T1000 (cell line): ENCODE measurements at places on chromosomes 3 and 15.
A peak's percentile ranks its signal among the peaks of the same experiment; 100 is the strongest.

DNA sequence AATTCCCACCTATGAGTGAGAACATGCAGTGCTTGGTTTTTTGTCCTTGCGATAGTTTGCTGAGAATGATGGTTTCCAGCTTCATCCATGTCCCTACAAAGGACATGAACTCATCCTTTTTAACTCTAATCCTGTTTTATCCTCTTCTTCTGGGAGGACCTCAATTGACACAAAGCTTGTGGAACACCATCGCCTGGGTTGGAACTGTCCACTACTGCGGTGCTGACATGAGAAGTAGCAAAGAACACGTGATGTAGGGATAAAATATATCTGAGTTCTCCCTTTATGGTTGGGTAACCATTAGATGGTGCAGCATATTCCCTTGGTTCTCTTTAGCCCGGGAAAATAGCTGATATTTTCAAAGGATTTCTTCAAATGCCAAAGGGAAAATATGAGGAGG, 105.3 kb upstream of the TOPAZ1 start:
- peak; percentile 9 for DNase-seq

- DNase-seq: no peak
Measured at GRCh38 chr3:126180477-126181397, at the start of gene ALDH1L1. Gene ALDH1L1, minus strand, starts transcription at chr3:126180586. Its CDS starts 19,607 bp downstream, at chr3:126160979.

- DNase-seq: peak; percentile 40
Measured at GRCh38 chr3:11764931-11765363, 81.7 kb downstream of the TAMM41 start.

DNA sequence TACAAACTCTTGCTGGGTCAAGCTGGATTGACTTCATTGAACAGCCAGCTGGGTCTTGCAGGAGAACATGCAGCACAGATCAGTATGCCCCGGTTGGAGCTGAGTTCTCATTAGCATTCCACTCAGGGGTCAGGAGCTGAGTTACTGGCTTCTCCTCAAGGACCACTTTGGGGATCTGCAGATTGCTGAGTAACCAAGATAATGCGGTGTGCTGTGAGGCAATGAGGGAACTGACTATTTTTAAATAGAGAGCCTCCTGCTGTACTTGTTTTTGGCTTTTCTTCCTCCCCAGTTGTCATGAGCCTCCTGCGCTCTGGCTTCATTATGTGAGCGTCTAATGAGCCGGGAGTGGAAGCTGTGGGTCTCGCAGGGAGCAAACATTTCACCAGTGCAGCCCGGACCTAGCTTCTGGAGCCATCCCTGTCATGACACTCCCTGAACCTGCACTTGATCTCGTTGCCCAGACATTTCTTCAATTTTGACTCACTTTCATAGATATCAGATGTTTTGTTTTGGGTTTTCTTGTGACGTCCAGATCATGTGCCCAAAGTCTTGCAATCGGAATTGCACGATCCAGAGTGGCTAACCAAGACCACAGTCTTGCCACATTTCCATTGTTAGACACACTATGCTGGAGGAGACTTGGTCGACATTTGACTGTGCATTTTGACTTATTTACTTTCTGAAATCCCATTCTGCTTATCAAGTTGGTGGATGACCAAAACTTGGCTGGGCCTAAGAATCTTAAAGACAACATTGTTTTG, 327.2 kb downstream of the LRTM1 start:
- DNase-seq: no peak

GRCh38 chr3:150544726-150545125, 1.6 kb downstream of the SERP1 start:
- no peak for DNase-seq

GRCh38 chr15:93997071-93997658, 234.2 kb upstream of the MCTP2 start:
- peak; percentile 2 for DNase-seq

DNA sequence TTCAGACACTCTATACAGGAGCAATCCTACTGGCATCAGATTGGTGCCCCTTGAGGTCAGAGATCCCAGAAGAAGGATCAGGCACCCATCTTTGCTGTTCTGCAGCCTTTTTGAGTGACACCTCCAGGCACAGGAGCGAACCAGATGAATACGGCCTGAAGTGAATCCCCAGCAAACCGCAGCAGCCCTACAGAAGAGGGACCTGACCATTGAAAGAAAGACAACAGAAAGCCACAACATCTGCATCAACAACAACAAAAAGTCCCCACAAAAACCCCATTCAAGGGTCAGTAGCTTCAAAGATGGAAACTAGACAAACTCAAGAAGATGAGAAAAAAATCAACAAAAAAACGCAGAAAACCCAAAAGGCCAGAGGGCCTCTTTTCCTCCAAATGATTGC, 130.4 kb downstream of the PPM1L start:
- no peak for DNase-seq

DNA sequence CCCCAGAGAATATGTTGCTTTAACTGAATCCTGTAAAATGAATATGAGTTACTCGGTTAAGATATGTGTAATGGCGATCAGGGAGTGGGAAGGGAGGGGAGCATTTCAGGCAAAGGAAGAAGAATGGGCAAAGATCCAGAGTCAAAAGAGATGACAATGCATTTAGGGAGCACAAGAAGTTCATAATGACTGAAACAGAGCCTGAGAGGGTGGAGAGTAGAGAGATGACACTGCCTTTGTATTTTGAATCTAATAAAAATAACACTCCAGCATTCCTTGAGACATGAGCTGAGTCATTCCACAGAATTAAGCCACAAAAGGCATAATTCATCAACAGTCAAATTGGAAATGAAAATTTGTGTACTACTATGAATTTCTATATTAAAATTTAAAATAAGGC, 105.3 kb upstream of the PEX5L start:
- DNase-seq: no peak

GRCh38 chr3:133074977-133075376, 36.8 kb downstream of the TMEM108 start:
- DNase-seq: no peak

GRCh38 chr3:56123487-56123886, 344.8 kb downstream of the ERC2 start:
- no peak for DNase-seq

DNA sequence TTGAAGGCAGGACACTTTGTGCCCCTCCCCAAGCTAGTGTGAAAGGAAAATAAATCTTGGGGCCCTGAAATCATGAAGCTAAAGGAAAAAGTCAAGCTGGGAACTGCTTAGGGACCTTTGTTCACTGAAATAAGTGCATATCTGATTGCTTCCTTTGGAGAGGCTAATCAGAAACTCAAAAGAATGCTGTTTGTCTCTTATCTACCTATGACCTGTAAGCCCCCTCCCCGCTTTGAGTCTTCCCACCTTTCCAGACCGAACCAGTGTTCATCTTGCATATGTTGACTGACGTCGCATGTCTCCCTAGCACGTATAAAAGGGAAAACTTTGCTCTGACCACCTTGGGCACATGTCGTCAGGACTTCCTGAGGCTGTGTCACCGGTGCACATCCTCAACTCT, 53.1 kb downstream of the SLC30A4 start:
- DNase-seq: no peak

DNA sequence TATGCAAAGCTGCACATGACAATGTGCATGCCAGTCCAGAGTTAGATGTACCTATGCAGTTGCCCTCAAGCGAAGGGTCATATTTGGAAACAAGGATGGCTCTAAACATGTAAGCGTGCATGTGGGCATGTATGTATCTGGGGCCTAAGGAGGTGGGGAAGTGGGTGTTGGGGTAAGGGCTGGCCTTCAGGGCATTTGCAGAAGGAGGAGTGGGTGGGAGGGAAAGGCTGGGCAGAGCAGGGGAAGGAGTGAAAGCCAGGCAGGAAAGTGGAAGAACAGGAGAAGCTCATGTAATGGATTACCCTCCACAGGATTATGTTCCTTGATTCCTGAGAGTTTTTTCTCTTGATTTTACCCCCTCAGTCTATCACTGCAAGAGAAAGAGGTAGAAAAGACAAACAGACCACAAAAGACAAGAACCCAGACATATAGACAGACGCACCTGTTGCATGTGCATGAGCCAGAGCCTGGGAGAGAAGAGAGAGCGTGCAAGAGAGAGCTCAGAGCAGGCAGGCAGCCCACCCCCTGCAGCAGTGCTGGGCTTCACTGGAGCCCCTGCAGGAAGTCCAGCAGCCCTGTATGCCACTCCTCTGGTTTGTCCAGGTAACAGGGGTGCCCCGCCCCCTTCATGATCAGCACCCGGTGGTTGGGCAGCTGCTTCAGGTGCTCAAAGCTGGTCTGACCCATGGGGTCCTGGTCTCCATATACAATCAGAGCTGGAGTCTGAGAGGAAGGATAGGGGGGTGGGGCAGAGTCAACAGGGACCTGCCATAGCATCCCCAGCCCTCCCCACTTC, 1.8 kb upstream of the PCBP4 start:
- no peak for DNase-seq

DNA sequence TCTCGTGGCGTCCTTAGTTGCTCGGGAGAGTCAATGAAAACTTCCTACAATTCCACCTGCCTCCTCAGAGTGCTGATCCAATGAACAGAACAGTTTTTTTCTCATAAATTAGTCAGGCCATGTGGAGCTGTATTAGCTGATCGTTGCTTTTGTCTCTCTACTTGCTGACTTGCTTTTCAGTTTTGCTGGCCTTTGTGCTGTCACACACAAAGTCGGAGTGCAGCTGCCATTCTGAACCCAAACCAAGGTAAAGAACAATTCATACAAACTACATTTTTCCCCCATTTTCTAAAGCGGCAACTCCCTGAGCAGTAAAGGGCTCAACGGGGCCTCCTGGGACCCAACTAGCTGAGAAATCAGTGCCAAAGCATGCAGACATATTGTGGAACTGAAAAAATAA, 43.1 kb downstream of the MEIS2 start:
- no peak for DNase-seq

DNA sequence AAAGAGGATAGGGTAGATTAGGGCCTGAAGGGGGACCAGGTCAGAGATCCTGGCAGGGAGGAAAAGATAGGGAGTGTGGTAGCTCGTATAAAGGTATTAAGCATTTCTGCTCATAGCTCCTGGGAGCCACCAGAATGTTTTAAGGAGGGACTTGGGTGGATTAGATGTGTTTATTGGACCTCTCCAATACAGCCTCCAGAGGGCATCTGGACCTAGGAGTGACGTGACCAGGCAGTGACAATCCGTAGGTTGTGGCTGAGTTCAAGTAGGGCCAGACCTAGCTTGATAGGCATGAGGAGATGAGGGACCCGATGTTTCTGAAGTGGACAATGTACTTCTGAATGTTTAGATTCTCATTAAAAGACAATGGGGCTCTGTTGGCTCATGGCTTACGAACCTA, 435.2 kb downstream of the MCTP2 start:
- DNase-seq: no peak

- DNase-seq: no peak
Measured at GRCh38 chr15:100598655-100599054, 3.3 kb downstream of the LINS1 start.

DNA sequence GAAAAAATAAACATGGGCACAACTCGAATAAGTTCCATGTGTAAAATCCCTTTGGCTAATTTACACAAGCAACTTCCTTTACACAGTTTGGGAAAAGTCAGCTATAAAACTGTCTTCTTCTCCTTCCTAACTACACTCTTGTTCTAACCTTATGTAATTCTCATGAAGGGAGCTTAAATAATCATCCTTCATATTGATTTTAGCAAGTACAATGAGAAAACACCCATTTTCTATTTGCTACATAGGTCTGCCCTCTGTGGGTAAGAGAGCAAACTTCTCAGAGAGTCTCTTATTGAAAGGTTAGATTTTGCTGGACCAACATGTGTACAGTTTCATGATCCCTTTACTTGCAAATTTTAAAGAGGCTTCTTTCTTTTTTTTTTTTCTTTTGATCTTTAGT, 398.5 kb downstream of the ROBO1 start:
- DNase-seq: no peak

DNA sequence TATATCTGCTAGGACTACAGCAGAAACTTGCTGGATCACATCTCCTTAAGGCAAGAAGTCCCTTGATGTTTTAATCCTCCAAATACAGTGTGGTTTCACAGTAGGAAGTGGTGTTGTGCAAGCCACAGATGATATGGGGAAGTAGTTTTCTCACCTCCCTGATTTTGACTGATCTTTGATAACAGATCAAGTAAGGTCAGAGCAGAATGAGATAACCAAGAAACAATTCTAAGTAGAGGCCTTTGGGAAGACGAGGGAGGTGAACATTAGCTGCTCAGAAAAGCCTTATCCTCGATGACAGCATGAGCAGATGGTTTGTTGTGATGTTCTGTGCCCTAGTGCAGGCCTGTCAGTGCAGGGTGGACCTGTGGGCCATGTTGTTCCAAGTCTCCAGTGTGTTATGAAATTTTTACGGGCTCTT, 61.3 kb downstream of the RIOX2 start:
- DNase-seq: no peak

DNA sequence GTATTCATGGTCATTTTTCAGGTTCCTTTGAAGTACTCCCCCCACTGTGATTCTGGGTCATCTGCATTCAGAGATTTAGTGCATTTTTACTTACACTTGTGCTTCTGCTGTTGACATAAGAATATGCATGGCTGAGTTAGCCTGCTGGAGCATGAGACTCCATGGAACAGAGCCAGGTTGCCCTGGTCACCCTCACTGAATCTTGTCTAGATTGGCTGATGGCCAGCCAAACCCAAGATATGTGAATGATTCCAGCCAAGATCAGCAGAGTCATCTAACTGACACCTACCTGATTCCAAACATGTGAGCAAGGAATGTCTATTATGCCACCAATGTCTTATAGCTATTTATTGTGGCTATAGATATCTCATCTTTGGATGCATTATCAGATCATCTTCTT, 25.1 kb downstream of the DTWD1 start:
- no peak for DNase-seq

DNA sequence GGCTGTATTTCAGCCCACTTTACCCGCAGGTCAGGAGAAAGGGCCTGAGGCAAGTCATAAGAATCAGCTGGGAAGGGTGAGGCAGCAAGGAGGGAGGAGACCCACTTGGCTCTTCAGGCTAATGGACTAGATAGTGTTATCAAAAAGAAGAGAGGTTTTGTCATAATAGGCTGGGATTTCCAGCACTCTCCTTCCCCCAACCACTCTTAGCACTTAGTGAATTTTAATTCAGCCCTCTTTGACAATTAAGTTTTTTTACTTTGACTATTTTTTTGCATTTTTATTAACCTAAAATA, 771 bp downstream of the MPI start:
- no peak for DNase-seq
